ENCODE measurements at places on chromosomes 13 and 19. TPM values are rescaled to one million over a fixed set of nuclear protein-coding genes. Genes with fewer than 3 reads are reported as not detected.

Gene TTYH1
- 14.1 TPM for polyA plus RNA-seq

- DNase-seq = no peak
Measured at GRCh38 chr13:67217880-67218279, 12.3 kb downstream of the PCDH9 start.

Gene NANOS3
- polyA plus RNA-seq = 2.5 TPM

GRCh38 chr19:13844130-13844631, 32.8 kb upstream of the NANOS3 start:
- DNase-seq = no peak

Gene APOC1
- polyA plus RNA-seq = 11.6 TPM

Gene ZNF582
- polyA plus RNA-seq = 9.2 TPM

Gene ISYNA1
- polyA plus RNA-seq = 115 TPM

DNA sequence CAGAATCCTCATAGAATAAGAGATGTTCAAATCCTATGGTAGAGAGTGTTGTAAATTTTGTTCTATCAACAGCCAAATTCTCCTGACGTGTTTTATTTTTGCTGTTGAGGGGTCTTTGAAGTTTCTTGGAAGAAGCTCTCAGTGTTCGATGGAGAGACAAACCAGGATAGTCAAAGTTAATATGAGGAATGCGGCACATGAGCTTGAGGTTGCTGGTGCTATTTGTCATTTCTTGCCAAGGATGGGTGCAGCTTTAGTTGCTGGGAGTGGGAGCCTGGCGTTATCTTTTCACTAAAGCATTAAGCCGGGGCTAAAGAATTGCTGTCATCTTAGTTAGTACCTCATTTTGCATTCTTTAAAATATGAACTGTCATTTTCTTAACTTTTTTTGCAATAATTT, 239.9 kb upstream of the CSNK1A1L start:
- no peak for DNase-seq

DNA sequence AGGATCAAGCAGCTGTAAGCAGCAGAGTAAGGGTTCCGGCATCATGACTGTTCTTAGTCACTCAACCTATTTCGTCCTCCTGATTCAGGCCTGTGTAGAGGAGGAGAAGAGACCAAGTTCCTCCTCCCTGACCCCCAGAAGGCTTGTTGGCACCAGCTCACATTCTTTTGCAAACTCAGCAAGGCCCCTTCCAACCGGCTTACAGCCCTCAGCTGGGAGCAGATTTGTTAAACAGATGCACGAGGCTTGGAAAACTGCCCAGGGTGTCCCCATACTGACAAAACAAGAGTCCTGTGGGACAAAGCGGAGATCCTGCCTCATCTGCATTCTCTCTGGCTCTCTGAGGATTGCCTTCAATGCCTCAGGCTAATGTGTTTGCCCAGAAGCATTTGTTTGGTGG, 113.2 kb upstream of the SOX21 start:
- peak; percentile 52 for DNase-seq

Gene KLC3
- 2.1 TPM for polyA plus RNA-seq

GRCh38 chr13:33158816-33159215, 126.7 kb downstream of the STARD13 start:
- no peak for DNase-seq

GRCh38 chr13:80161896-80162295, 179.0 kb downstream of the SPRY2 start:
- no peak for DNase-seq

Gene IGFL2
- not detected for polyA plus RNA-seq

Gene APOC4
- polyA plus RNA-seq = 0.35 TPM

GRCh38 chr13:106517109-106517847, 18.2 kb downstream of the EFNB2 start:
- DNase-seq = no peak

Gene CRB3
- 35.9 TPM for polyA plus RNA-seq

DNA sequence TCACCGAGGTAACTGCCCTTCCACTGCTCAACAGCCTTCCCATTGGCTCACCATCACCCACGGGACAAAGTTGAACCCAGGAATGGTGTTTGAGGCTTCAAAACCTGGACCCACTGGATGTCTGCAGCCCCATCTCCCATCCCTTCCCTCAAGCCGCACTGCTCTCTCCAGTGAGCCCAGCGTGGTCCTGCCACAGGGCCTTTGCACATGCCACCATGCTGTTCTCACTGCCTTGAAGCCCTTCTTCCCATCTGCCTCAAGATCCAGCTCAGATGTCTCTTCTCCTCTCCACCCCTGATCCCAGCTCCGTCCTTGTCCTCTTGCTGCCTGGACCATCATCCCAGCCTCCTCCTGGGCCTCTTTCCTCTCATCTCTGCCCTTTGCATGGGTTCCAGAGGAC, 4.0 kb downstream of the SHISA7 start:
- DNase-seq = no peak

GRCh38 chr19:39996218-39996810, 546 bp upstream of the ZNF546 start:
- DNase-seq = peak; percentile 24

DNA sequence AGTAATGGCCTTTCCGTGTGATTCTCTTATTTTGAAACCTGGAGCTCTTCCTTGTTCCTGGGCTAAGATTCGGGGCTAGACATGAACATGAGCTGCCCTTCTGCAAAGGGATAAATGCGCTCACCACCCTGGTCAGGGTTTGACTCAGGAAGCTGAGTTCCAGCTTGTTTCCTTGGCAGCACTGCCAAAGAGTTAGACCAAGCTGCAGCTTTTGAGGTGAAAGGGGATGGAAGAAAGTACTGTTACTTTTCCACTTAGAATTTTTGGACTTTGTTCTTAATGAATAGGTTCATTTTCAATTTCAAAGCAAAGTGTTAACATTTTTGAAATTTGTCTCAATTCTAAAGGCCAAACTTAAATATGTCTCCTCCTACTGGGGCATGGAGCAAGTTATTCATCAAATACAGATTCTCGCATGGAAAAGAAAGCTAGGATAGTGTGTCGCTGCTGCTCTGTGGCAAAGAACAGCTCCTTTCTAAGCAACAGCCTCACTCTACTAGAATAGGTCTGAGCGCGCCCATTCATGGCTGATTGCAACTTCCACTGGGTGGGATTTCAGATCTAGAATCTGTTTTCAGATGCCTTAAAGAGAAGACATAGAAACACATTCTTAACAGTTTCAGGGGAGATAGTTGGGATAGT, 2.2 kb downstream of the RGCC start:
- no peak for DNase-seq

DNA sequence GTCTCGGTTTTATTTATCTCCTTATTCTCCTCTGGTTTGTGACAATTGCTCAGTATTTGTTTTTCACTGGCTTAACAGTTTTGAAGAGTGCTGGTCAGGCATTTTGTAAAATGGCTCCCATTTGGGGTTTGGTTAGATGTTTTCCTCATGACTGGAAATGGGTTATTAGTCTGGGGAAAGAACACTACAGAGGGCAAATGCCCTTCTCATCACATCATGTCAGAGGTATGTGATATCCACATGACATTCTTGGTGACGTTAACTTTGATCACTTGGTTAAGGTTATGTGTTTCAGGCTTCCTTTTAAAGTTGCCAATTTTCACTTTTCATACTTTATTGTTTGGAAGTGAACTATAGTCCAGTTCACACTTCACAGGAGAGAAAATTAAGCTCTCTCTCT, 74.8 kb upstream of the KLHL1 start:
- no peak for DNase-seq

Gene PSG4
- not detected for polyA plus RNA-seq

Gene C2CD4C
- polyA plus RNA-seq = 4.4 TPM

Gene PRTN3
- 1.4 TPM for polyA plus RNA-seq

- DNase-seq = no peak
Measured at GRCh38 chr19:16366433-16367260, 42.0 kb downstream of the KLF2 start.

DNA sequence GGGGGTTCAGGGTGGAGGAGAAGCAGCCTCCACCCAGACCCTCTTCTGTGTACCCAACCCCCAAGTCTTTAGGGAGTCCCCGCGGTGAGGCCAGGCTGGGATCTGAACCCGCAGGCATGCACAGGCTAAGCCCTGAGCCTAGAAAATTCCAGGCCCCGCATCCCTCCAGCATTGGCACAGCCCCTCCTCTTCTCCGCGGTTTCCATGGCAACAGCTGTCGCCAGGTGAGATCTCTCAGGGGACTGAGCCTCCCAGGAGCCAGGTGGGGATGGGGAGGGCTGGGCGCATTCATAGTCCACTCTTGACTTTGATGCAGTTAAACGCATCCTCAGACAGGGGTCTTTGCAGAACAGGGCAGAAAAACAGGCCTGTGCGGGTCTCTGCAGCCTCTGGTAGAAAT, 48.3 kb upstream of the USP29 start:
- no peak for DNase-seq

Gene FGF22
- polyA plus RNA-seq = 0.83 TPM

- no peak for DNase-seq
Measured at GRCh38 chr13:43802511-43802910, 15.7 kb upstream of the ENOX1 start.

Gene RFXAP
- polyA plus RNA-seq = 10.1 TPM

DNA sequence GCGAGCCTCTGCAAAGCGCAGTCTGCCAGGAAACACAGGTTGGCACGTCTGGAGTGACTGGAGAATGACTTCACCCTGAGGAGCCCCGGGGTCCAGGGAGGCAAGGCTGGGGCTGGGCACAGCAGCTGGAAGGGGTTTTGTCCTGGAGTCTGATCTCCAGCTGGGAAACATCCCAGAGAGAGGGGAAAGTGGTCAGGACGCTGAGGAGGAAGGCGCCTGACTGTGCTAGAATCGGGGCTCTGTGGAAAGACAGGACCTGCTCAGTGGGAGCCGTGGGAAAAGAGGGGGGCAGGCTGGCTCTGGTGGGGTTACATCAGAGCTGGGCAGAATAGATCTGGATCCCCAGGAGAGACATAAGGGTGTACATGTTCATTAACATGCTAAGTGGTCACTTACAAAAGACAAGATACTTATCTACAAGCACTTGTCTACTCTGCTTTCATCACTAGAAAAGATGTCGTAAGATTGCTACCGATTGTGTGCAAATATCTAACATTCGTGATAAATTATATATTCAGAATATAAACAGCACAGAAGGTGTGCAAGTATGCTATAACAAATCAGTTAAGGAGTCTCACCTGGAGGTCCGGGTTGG, 106.6 kb downstream of the COL4A1 start:
- no peak for DNase-seq

DNA sequence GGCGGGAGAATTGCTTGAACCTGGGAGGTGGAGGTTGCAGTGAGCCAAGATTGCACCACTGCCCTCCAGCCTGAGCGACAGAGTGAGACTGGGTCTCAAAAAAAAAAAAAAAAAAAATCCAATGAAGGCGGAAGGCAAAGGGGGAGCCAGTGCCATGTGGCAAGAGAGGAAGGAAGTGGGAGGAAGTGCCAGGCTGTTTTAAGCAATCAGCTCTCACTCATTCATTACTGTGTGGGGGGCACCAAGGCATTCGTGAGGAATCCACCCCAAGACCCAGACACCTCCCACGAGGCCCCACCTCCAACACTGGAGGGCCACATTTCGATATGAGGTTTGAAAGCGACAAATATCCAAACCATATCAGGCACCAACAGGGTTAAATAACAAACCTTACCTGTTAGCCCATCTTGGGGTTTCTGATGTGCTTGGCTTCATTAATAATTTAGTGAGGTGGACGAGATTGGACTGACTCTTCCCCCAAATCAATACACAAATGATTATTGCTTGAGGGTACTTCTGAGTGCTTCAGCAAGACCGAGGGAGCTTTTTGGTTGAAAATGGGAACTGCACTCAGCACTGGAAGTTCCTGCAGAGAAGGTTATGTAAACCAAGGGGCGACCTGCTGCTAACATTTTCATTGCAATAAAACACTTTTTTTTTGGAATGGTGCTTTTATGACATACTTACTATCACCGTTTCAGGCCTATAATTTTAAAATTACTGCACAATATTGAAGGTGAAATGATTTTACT, 7.5 kb upstream of the LRP3 start:
- DNase-seq = no peak

All from renal pelvis (tissue), 12 donors.